Activated CD4-positive, alpha-beta memory T cell treated with anti-CD3 and anti-CD28 coated beads, Interleukin-2, amount 10 ng/mL, durations not matched to agents 7 days and 5 days (primary cell): ENCODE measurements at places on chromosomes 1 and 21. TPM values are rescaled to one million over a fixed set of nuclear protein-coding genes. Genes with fewer than 3 reads are reported as not detected.

DNA sequence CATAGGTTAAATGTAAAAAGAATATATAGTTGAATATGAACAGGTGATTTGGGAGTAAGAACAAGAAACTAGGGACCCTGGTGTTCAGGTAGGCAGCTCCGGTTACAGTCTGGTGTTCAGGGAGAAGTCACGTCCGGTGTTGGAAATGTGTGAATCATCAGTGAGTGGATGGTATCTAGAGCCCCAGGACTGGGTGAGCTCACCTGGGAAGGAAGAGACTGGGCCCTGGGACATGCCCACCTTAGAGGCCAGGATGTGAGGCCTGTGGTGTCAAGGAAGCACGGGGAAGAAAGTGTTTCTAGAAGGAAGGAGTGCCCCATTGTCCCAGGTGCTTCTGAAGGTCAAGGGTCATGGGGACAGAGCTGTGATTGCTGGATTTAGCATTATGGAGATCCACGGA is 1.5 kb upstream of the GJB3 start:
- H3K4me1 ChIP-seq, result peaks cover 3% of the 10 kb centered on the region
- no peak for DNase-seq
- peaks cover 52% of the 10 kb centered on the region for H3K27me3 ChIP-seq
- H3K27ac ChIP-seq, result no peak overlapping the region

GRCh38 chr21:35027563-35028450 is 21.3 kb downstream of the RUNX1 start:
- H3K4me1 ChIP-seq, result peaks cover 84% of the 10 kb centered on the region
- H3K27me3 ChIP-seq, result no peaks in the 10 kb centered on the region
- H3K27ac ChIP-seq, result peak overlapping the region; percentile 98
- peak overlapping the region; percentile 69 for H3K4me3 ChIP-seq

- peak overlapping the region; percentile 91 for H3K27ac ChIP-seq
- DNase-seq, result no peak
- peaks cover 43% of the 10 kb centered on the region for H3K4me1 ChIP-seq
Observed at GRCh38 chr1:70220517-70221237, 503 bp upstream of the SRSF11 start.

DNA sequence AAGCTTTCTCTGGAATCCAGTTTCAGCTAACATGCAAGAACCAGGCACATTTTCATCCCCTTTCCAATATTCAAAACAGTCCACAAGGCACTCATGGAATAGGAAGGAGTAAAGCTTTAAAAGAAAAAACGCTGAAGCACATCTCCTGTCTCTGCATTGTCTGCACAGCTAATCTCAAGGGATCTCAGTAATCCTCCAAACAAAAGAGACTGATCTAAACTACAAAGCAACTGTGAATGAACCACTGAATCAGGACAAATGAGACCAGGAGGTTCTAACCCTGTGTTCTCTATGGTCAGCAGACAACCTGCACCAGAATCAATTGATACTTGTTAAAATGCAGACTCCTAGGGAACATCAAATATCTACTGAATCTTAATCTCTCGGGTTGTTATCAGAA is 399.0 kb downstream of the HHAT start:
- no peaks in the 10 kb centered on the region for H3K36me3 ChIP-seq
- H3K4me3 ChIP-seq, result no peak overlapping the region
- H3K4me1 ChIP-seq, result peaks cover 2% of the 10 kb centered on the region
- H3K27me3 ChIP-seq, result peaks cover 1% of the 10 kb centered on the region
- no peak for DNase-seq
- no peak overlapping the region for H3K27ac ChIP-seq

DNA sequence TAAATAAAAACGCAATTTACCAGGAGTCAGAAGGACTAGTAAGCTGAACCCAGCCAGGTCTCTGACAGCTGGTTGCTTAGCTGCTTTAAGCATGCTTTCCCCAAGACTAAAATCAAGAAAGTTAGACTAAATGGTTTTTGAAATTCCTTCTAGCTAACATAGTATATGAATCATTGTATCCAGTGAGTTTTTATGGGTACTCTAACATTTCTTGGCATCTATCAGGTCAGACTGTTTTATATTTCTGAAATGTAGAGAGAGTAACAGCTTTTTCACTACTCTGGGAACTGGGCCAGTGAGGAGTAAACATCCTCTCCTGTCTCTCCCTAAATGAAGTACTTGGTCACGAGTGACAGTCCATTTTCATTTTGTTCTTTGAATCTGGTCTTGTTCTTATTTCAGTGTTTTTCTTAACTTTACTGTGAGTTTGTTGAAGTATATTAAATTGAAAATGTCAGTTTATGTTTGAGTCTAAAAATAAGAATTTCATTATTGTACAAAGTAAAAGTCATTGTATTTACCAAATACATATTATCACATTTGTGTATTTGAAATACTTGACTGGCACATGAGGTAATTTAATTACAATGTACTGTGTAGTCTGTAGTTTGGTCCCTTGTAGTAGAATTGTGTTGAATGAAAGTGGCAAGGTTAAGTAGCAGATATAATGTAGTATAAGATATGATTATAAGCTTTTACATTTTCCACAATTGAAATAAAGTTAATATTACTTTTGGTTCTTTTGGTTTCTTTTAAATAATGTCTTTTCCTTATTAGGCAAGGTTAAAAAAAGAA is 47.6 kb downstream of the PKN2 start:
- DNase-seq, result no peak
- H3K4me1 ChIP-seq, result peaks cover 10% of the 10 kb centered on the region
- no peaks in the 10 kb centered on the region for H3K27me3 ChIP-seq
- no peak overlapping the region for H3K4me3 ChIP-seq
- no peak overlapping the region for H3K27ac ChIP-seq

DNA sequence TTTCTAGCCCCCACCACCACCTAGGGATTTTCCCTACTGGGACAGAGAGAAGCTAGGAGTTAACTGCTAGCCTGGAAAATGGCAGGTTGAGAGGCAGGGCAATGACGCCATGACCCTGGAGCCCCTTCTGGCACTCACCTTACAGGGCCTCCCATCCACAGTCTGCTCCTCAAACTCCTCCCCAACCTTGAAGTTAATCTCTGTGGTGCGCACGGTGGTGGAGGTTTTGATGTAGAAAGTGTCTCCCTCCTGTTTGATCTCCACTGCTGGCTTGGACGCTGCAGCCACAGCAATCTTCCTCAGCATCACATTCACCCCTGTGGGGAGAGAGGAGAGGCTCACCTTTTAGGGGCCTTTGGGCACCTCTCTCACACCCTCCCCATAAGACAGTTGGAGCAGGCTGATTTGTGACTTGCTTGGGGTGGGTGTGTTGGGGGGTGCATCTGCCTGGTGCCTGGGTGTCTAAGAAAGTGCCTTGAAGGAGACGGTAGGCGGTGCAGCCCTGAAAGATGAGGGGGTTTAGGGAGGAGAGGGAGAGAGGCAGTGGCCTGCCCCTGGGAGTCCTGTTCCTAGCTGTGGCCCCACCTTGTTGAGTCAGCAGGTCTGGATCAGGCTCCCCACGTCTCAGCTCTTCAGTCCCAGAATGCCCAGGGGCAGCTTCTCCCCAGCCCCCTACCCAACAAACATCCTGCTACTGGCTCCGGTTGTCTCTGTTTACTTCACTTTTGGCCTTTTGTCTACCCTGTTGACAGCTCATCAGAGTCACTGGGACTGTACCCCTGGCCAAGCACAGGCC is 4.4 kb downstream of the CRABP2 start:
- H3K4me3 ChIP-seq, result no peak overlapping the region
- H3K27ac ChIP-seq, result no peak overlapping the region
- H3K27me3 ChIP-seq, result peaks cover 35% of the 10 kb centered on the region
- peaks cover 9% of the 10 kb centered on the region for H3K4me1 ChIP-seq
- no peaks in the 10 kb centered on the region for H3K36me3 ChIP-seq

GRCh38 chr1:178037510-178038253 is 56.2 kb upstream of the RASAL2 start:
- H3K4me1 ChIP-seq, result no peaks in the 10 kb centered on the region
- no peaks in the 10 kb centered on the region for H3K36me3 ChIP-seq
- H3K27ac ChIP-seq, result no peak overlapping the region
- H3K27me3 ChIP-seq, result peaks cover 1% of the 10 kb centered on the region
- no peak for DNase-seq

DNA sequence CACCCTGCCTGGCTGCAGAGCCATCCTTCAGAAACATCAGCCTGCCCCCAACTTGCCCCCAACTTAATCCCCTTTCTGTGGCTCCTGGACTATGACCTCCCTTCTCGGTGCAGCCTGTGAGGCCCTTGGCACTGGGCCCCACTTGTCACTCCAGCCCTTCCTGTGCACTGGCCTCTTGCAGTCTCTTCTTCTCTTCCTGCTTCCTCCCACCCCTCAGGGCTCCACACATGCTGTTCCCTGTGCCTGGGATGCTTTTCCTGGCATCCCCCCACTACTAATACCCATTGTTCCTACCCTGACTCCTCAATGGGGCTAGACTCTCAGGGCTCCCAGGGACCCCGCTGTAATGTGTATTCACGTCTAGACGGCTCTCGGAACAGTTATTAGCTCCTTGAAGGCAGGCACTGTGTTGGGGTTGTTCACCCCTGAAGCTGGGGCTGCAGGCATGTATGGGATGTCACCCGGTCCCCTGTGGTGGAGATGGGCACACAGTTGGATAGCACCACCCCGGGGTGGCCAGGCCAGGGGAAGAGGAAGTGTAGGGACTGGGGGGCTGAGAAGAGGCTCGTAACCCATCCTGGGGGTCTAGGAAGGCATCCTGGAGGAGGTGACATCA is 4.5 kb downstream of the LDLRAD1 start:
- H3K27ac ChIP-seq, result no peak overlapping the region
- H3K4me1 ChIP-seq, result no peaks in the 10 kb centered on the region
- H3K4me3 ChIP-seq, result no peak overlapping the region
- H3K36me3 ChIP-seq, result no peaks in the 10 kb centered on the region
- no peak for DNase-seq

DNA sequence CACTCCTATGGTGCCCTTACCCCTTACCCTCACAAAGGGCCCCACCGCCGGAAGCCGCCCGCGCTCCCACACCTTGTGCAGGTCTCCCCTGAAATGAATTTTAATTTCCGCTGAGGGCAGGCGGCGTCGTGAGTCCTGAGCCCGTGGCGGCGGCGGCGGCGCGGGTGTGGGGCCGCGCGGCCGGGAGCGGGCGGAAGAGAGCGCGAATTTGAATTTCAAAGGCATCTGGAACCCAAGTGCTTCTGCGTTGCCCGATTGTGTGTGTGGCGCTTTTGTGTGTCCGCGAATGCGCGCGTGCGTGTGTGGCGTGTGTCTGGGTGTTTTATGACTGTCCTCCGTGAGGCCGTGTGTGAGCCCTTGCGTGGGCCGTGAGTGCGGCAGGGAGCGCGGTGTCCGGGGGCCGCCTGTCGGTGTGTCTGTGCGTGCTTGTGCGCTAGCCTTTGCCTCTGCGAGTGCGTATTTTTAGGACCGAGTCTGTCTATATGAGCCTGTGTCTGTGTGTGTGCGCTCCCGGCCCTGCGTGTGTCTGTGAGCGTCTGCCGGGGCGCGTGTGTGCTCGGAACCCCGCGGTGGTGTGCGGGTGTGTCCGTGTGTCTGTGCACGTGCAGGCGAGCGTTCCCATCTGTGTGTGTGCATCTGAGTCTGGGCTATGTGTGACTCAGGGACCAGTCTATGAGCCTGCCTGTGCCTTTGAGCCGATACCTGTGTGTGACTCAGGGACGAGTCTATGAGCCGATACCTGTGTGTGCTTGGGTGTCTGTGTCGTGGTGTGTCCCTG is 7.9 kb upstream of the ADGRB2 start:
- peaks cover 46% of the 10 kb centered on the region for H3K4me1 ChIP-seq
- H3K27me3 ChIP-seq, result peaks cover 58% of the 10 kb centered on the region
- H3K36me3 ChIP-seq, result no peaks in the 10 kb centered on the region
- H3K27ac ChIP-seq, result no peak overlapping the region
- peak overlapping the region; percentile 64 for H3K4me3 ChIP-seq

DNA sequence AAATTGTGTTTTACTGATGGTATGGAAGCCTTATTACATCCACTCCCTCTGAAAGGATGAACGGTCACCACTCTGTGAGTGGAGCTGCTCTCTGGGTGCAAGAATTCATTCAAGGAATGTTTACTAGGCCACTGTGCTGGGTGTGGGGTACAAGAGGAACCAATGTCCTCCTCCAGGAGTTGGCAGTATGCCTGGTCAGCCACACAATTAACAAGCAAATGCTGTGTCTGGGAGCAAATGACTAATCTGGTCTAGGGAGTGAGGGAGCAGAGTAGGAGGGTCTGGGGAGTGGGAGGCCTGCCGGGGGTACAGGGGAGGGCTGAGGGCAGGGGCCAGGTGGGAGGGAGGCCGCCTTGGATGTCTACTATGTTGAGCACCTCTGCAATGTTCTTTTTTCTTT is 27.2 kb upstream of the TDRD10 start:
- no peaks in the 10 kb centered on the region for H3K36me3 ChIP-seq
- no peak overlapping the region for H3K4me3 ChIP-seq
- peaks cover 20% of the 10 kb centered on the region for H3K4me1 ChIP-seq
- no peak overlapping the region for H3K27ac ChIP-seq

GRCh38 chr1:230068952-230069684 is 2.1 kb downstream of the GALNT2 start:
- H3K27ac ChIP-seq, result no peak overlapping the region
- H3K27me3 ChIP-seq, result no peaks in the 10 kb centered on the region
- H3K4me3 ChIP-seq, result peak overlapping the region; percentile 85
- peaks cover 25% of the 10 kb centered on the region for H3K4me1 ChIP-seq
- no peaks in the 10 kb centered on the region for H3K36me3 ChIP-seq

DNA sequence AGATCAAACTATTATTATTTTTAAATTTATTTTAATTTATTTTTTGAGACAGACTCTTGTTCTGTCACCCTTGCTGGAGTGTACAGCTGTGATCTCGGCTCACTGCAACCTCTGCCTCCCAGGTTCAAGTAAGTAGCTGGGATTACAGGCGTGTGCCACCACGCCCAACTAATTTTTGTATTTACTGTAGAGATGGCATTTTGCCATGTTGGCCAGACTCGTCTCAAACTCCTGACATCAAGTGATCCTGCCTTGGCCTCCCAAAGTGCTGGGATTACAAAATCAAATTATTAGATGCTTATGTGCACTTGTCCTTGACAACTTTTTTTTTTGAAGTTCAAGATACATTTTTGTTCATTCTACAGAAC is 15.4 kb downstream of the LIN9 start:
- peaks cover 32% of the 10 kb centered on the region for H3K36me3 ChIP-seq
- no peak overlapping the region for H3K4me3 ChIP-seq
- no peak for DNase-seq
- no peaks in the 10 kb centered on the region for H3K4me1 ChIP-seq

- no peak for DNase-seq
- H3K36me3 ChIP-seq, result no peaks in the 10 kb centered on the region
- H3K4me1 ChIP-seq, result no peaks in the 10 kb centered on the region
- no peak overlapping the region for H3K4me3 ChIP-seq
Observed at GRCh38 chr1:69940816-69941215, 264.6 kb downstream of the LRRC40 start.

- H3K27me3 ChIP-seq, result peaks cover 5% of the 10 kb centered on the region
- no peak overlapping the region for H3K4me3 ChIP-seq
- no peak for DNase-seq
- H3K27ac ChIP-seq, result no peak overlapping the region
- H3K4me1 ChIP-seq, result peaks cover 23% of the 10 kb centered on the region
Observed at GRCh38 chr21:35232545-35233176, 183.6 kb upstream of the RUNX1 start.

CKS1B gene
- total RNA-seq, result 151 TPM

REN gene
- total RNA-seq, result not detected

PIGR gene
- not detected for total RNA-seq

CD160 gene
- total RNA-seq, result not detected

GPR3 gene
- 0.58 TPM for total RNA-seq
